ENCODE measurements at places on chromosomes 13 and 19. TPM values are rescaled to one million over a fixed set of nuclear protein-coding genes. Genes with fewer than 3 reads are reported as not detected.

The CGB5 gene
- total RNA-seq: not detected

The ZNF865 gene
- total RNA-seq: 2.0 TPM

The DLL3 gene
- total RNA-seq: 0.29 TPM

The ZNF256 gene
- total RNA-seq: 6.3 TPM

The UHRF1 gene
- 19.3 TPM for total RNA-seq

The CYP4F12 gene
- total RNA-seq: not detected

The CD79A gene
- 0.33 TPM for total RNA-seq

The TUBA3C gene
- total RNA-seq: not detected

The LILRB5 gene
- total RNA-seq: not detected

The ADGRE1 gene
- total RNA-seq: not detected

The CEACAM3 gene
- total RNA-seq: not detected

The KLK12 gene
- total RNA-seq: not detected

The ZNF112 gene
- 6.2 TPM for total RNA-seq

Measured in vein endothelial cell (primary cell).